Retinal pigment epithelial cell (primary cell): ENCODE measurements at places on chromosomes 6 and 20.

DNA sequence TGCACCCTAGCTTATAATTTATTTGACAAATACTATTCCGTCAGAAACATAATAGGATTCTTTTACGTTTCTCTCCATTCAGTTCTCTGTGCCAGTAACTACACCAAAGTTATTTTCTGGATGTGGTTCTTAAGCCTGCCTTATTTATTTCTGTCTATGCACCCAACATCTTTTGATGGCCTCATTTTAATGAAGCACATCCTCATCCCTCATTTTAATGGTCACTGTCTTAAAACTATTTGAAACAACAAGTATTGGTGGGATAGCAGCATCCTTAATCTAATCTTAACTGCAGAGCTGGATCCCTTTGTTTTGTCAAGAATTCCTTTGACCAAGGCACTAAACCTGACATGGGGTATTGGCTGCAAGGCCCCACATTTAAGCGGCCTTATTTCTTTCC is 11.0 kb downstream of the FAM135A start:
- DNase-seq, result no peak

GRCh38 chr6:24520929-24521546 is 26.3 kb downstream of the ALDH5A1 start:
- no peak for DNase-seq

DNA sequence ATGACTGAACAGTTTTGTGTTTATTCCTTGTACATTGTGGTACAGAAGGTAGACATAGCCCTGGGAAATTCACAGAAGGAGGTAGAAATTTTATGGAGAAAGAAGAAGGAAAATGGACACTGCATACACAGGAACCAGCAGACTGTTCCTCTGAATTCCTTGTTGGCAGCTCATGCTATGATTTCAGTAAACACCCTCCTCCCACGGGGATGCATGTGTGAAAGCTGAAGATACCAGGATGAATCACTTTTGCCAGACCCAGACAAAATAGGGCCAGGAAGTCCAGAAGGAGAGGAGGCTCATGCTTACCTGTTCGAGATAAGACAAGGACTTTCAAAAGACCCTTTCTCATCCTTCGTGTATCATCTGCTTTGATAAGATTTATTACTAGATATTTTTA is 110.3 kb upstream of the GGTLC1 start:
- no peak for DNase-seq

DNA sequence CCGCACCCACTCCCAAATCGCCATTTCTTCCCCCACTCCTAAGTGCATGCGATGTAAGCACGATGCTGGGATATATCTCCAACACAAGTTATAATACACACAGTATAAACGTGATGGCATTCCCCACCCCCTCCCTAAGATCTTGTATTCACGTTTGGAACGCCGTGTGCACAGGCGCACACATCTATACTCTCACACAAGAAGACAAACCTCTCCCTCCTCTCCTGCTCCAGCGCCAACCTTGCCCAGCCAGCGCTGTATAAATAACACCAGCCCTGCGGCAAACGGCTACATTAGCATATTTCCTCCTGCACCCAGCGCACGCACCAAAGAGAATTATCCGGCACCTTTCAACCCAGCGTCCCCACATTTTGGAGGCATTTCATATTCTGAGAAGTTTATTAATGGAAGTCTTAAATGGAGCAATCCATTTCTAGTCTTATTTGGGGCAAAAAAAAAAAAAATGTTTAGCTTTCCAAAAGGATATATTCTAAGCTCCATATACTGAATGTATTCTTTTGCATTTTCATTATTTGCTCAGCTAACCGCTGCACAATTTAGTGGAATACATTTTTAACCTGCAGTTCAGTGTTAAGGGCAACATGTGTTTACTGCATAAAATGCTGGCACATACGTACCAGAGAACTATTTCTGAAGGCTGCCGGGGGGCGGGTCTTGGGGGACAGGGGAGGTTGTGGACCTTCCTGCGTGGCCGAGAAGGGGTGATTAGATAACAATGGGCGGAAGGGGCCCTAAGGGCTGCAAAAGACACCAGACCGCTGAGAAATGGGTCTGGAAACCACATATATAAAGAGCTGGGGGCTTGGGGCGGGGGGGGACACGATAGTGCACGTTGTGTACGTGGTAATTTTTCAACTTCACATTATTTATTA is 1.1 kb upstream of the SLC22A23 start:
- no peak for DNase-seq

DNA sequence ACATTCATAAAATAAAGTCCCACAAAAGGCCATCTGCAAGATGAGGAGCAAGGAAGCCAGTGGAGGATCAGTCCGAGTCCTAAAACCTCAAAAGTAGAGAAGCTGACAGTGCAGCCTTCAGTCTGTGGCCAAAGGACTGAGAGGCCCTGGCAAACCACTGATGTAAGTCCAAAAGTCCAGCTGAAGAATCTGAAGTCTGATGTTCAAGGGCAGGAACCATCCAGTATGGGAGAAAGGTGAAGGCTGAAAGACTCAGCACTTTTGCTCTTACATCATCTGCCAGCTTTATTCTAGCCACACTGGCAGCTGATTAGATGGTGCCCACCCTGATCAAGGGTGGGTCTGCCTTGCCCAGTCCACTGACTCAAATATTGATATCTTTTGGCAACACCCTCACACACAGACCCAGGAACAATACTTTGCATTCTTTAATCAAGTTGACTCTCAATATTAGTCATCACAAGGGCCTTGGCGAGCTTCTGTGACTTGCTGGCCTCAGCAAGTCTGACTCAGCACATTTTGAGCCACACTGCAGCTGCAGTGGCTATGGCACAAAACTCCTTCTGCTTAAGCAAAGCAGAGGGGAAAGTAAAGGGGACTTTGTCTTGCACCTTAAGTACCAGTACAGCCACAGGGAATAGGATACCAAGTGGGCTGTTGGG is 1370.3 kb upstream of the CITED2 start:
- DNase-seq, result peak; percentile 11

- DNase-seq, result no peak
These were observed 134.4 kb upstream of the ASCC3 start for GRCh38 chr6:101015541-101015940.

DNA sequence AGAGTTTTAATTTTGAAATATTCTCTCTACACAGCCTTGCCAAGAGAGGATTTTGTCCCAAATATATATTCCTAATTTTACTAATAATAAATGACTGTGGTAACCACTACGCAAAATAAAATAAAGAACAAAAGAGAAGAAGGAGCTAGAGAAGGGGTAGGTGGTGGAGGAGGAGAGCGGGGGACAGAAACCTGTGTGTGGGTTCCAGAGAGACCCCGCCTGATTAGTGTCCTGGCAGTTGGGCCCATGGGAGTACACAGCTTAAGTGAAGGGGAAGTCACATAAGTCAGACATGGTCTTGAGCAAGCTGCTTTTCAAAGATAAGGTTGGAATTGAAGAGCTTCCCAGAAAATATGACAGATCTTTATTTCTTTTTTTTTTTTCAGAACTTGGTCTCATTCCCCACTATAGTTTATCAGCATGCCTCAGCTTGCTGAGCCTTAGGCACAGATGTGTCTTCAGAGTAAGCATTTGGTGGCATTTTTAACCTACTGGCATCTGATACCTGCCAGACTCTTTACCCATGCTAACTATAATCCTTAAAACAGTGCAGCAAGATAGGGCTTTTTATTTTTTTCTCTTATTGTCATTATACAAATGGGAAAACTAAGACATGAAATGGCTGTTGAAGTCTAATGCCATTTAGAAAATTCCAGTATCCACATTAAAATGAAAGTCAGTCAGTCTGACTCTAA is 9.6 kb upstream of the RHAG start:
- DNase-seq, result no peak

DNA sequence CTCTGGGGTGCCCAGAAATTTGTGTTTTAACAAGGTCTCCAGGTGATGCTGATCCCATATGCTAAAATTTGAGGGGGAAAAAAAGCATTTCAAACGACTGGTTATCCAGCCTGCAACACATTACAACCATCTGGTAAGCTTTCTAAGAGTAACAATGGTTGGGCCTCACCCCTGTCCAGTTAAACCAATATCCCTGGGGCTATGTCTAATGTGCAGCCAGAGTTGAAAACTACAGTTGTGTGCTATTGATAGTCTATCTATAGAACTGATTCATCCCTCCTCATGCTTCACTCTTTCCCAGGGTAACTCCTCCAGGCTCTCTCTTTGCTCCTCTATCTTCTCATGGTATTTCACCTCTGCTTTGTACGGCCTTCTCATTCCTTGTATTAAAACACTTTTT is 458.3 kb downstream of the MMUT start:
- DNase-seq, result no peak

GRCh38 chr6:2876210-2877056 is 26.7 kb downstream of the SERPINB9 start:
- peak; percentile 96 for DNase-seq

- DNase-seq, result no peak
These were observed 16.0 kb downstream of the TM9SF4 start for GRCh38 chr20:32125506-32125905.

- DNase-seq, result no peak
These were observed 833.4 kb upstream of the MAP3K7 start for GRCh38 chr6:91420243-91420642.
